Activated naive CD4-positive, alpha-beta T cell treated with anti-CD3 and anti-CD28 coated beads for 36 hours (primary cell): ENCODE measurements at places on chromosomes 11 and 22. TPM values are rescaled to one million over a fixed set of nuclear protein-coding genes. Genes with fewer than 3 reads are reported as not detected.

DNA sequence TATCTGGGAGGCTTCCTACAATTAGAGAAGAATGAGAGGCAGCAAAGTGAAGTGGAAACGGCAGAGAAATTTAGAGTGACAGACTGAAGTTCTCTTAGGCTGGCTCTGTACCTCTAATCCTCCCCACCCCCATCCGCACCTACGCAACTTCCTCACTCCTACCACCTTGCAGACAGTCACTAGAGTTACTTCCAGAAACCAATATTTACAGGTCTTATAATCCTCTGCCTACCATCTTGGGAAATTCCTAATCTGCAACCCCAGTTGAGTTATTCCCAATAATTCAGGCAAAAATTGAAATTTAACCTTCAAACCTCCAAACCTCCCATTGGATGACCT lies 71.7 kb downstream of the PAK1 start:
- peak; percentile 30 for DNase-seq

- no peak for DNase-seq
Observed at GRCh38 chr22:19535001-19535400, 10.8 kb upstream of the CLDN5 start.

DNA sequence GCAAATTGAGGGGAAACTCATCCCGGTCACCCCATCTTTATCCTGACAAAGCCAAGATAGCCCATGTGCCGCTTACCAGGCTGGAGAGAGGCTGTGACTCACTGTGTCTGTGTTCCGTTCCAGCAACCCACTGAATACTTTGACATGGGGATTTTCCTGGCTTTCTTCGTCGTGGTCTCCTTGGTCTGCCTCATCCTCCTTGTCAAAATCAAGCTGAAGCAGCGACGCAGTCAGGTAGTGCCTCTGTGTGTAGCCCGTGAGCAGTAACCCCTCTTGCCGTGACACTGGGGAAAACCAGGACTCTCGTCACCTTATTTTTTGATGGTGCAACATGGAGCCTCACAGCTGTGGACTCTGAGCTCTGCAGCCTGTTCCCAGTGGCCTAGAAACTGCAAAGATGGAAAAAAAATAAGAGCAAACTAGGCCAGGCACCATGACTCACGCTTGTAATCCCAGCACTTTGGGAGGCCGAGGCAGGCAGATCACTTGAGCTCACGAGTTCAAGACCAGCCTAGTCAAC lies 16.9 kb downstream of the C22orf31 start:
- no peak for DNase-seq

DNA sequence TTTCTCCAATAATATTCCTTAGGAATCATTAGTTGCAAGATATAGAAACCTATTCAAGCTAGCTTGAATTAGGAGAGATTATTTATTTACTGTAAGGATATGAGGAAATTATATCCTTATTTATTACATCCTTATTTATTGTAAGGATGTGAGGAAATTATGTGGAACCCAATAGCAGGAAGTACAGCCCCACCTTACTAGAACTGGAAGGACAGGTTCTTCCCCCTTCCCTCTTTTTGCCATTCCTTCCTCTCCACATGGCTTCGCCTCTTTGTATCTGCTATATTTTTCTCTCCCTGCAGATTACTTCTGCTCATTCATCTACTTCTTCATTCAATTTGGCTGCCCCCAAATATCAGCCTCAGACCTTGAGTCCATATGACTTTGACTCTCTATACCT lies 49.5 kb upstream of the B3GNT6 start:
- DNase-seq, result no peak

- no peak for DNase-seq
Observed at GRCh38 chr11:70526116-70527045, 128.1 kb downstream of the CTTN start.

DNA sequence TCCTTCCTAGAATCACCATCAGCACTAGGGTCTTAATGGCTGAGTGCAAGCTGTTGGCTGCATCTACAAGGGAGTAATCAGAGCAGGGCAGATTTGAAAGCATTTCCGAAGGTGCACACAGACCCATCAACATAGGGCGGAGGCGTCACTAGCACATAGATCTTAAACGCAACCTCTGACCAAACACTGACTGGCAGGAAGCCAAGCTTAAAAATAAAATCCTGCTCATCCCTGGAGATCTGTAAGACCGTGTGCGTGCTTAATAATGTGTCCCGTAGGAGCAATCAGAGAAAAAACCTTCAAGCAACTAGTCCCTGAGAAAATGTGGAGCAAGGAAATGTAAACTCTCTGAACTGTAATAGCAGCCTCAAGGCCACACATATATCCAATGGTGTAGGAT lies 470.5 kb downstream of the ETS1 start:
- DNase-seq, result no peak

- DNase-seq, result no peak
Observed at GRCh38 chr11:117871160-117871559, 5.3 kb downstream of the FXYD6 start.

Gene CTSW
- total RNA-seq, result 0.91 TPM

Gene OR5T2
- total RNA-seq, result not detected

Gene TRPM5
- total RNA-seq, result not detected
